RCC 7860 (cell line): ENCODE measurements at places on chromosomes 2 and 18.

- DNase-seq, result no peak
These were observed 56.2 kb upstream of the ATP8B1 start for GRCh38 chr18:57859314-57859713.

DNA sequence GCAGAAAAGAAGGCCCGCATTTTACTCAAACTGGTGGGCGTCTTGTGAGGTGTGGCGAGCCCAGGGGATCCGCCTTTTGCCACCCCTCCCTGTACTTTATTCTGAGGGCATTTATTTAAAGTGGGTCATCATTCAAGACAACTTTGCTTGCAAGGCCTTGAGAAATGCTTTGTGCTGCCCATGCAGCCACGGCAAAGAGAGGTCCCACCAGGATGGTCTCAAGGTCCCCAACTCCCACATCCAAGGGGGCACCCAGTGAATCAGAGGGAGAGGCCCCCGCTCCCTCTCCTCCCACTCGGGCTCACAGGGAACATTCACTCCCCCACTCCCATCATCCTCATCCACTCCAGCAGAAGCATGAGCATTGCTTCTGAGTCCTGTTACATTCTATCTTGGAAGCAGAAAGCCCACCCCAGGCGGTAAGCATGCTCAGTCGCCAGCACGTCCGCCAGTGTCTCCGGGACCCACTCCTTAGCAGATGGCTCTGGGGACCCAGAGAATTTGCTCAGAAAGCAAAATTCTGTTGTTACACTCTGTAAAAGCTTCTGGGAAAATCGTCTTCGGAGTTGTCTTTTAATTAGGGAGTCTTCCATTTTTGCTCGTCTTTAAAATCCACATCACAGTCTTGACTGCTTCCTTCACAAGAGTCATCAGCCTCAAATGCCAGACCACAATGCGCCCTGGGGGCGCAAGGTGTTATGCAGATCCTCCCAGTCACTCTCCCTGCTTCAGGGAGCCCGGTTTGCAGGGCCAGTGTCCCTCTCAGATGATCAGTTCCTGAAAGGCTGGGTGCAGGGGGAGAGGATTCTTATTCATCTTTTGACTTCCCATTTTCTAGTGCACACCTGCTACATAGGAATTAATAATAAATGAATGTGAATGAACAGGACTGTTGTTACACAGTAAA lies 99.4 kb upstream of the NCK2 start:
- no peak for DNase-seq

- DNase-seq, result no peak
These were observed 12.4 kb upstream of the ADCYAP1 start for GRCh38 chr18:892316-892715.

GRCh38 chr2:113214141-113214540 lies 40.4 kb downstream of the PSD4 start:
- no peak for DNase-seq

- no peak for DNase-seq
These were observed 42.3 kb upstream of the TEX51 start for GRCh38 chr2:126856403-126856802.

GRCh38 chr2:119846021-119846420 lies 86.3 kb downstream of the PTPN4 start:
- no peak for DNase-seq

DNA sequence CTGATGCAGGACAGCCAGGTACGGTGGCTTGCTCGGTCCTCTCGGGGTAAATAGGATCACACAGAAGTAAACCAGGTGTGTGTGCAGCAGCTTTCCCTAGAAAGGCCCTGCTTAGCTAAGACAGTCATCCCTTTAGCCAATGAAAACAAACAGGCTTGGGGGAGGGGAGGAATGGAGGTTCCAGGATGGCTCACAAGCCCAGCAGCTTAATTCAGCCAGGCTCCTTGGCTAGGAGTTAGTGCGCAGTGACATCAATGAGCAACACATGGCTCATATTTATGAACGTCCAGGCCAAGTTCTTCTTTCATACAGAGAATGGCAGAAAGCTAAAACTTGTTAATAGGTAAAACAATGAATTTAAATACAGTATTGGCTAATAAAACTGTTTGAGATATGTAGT lies 10.2 kb downstream of the IAH1 start:
- no peak for DNase-seq

DNA sequence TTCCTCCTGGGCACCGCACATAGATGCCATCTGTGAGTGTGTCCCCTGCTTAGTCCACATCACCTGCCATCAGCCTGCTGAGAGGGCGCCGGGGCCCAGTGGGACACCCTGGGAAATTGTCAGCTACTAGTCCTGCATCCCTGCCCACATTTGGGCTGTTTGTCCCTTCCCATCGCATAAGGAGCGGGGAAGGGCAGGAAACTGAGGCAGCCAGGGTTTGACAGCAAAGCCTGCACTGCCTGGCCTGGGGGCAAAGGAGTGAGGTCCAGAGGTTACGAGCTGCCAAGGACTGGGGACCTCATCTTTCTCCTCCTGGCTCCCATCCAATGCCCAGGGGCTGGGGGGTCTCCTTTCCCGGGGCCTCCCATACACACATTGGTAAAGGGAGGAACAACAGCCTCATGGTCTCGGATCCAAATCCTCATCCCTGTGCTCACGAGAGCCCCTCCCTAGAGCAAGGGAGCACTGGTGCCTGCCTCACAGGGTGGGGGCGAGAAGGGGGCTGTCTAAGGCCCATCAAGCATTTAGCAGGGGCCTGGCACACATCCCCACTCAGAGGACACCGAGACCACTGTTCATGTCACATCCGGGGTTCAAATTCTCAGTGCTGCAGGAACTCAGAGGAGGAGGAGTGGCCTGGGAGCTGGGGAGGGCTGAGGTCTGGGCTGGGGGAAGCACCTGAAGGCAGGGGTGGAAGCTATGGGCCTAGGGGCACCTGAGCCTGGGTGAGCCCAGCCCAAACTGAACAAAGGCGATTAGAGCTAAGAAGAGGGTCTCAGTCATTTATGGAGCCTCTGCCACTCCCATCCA lies 113.8 kb downstream of the SMAD7 start:
- no peak for DNase-seq

DNA sequence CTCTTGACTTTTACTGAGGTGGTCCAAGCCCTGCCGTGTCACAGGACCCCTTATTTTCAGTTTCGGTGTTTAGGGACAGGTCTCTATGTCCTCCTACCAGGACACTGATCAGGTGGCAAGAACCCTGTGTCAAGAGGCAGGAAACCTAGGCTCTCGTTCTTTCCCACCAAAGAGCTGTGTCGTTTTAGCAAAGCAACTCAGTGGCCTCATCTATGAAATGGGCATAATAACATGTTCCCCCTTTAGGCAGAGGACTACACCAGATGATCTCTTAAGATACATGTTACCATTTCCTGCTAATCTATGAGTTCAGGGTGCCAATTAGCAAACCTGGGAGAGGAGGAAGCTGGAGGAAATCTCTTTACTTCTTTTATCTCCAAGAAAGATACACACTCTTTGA lies 1.9 kb downstream of the RAB31 start:
- no peak for DNase-seq

GRCh38 chr2:113361051-113361450 lies 76.4 kb upstream of the ZNG1B start:
- no peak for DNase-seq

- no peak for DNase-seq
These were observed 1877.7 kb upstream of the LRRTM1 start for GRCh38 chr2:82182270-82182669.

DNA sequence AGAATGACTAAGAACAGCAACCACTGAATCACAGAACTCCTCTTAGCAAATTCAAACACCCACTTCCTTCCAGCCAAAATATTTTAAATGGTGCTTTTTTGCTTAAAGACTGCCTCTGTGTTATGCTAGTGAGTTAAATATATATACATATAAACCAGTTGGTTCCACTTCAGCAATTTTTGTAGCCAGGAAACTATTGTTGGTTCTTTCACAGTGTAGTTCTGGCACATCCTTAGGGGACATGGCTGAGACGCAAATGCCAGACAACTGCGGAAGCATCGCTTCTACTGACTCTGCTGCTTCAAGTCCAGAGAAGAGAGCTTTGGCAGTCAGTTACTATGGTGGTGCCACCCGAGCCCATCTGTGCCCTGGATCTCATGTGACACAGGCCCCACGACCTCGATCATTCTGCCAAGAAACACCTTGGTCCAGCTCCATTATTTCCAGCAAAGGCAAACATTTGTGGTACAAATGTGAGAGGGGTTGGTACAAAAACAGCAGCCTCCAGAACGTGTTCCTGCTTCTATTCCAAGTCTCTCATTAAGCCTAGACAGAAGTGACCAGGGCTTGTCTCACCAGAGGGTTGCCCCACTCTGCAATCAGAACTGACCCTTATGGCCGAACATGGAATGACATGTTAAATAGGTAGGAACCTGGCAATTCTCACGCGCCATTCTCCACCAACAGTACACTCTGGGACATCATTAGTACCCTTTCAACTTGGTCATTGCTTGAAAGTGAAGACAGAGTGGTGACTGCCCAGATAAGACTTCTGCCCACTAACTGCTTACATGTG lies 117.8 kb upstream of the NRP2 start:
- no peak for DNase-seq

DNA sequence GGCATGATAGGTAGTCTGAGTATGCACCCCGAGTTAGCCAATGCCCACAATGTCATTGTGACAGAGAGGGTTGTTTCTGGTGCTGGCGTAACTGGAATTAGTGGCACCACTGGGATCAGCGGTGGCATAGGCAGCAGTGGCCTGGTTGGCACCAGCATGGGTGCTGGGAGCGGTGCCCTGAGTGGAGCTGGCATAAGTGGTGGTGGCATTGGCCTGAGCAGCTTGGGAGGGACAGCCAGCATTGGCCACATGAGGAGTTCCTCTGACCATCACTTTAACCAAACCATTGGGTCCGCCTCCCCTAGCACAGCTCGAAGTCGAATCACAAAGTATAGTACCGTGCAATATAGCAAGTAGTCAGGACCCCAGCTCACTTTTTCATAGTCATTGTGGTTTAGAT lies 21.6 kb upstream of the DSG4 start:
- no peak for DNase-seq

DNA sequence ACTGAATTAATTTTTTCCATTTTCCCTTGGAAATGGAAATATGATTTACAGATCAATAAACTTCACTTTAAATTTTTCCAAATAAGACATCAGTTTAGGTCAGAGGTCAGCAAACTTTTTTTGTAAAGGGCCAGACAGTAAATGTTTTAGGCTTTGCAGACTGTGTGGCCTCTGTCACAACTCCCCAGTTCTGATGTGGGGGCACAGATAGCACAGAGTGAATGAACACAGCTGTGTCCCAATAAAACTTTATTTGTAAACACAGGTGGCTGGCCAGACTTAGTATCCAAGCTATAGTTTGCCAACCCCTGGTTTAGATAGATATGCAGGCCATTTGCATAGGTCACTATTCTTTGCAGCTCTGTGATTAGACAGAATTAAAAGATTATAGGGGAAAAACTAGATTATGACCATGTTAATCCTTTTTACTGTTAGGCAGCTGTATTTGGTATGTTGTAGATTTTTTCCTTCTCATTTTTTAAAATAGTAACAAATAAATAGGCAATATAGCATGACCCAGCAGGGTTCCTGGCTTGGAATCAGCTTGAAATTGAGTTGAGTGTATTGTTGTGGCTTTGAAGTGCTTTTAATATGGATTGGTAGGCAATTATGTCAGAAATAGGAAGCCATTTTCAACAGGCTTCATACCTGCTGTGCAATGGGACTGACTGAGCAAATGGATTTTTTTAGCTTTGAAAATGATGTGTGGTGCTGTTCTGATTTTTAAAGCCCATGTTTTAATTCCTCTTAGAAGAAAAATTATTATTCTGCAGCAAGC lies 59.7 kb downstream of the WDSUB1 start:
- DNase-seq, result no peak

GRCh38 chr18:28124131-28125029 lies 52.5 kb downstream of the CDH2 start:
- DNase-seq, result no peak

DNA sequence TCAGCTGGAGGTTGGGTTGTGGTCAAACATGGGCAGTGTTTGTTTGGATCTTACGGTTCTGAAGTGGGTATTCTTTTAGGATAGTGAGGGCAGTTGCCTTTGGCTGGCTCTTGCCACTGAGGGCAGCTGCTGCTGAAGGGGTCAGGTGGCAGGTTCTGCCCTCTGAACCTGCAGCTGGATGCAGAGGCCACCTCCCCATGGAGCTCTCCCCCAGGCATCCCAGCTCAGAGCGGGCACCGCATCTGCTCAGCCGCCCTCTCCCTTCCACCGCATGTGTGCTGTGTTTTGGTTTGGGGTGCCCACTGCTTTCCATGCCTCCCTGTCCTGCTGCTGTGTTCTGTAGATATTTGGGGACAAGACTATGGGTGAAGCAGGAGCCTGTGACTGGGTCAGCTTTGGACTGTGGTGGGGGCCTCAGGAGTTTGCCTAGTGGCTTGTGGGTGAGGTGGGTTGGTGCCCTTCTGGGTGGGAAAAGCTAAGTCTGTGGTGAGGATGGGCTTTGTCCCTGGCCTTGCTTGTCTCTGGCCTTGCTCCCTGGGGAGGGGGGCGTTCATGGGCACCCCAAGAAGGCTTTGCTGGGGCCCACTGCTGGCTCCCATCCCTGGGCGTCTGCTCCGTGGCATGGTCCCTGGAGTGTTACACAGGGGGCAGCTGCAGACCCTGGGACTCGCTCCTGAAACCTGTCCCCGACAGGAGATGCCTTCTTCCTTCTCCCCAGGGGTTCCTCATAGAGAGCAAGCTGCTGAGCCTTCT lies 28.5 kb downstream of the OTOF start:
- no peak for DNase-seq
